Stimulated activated CD4-positive, alpha-beta T cell treated with anti-CD3 and anti-CD28 coated beads, Interleukin-1b, Interleukin-23, amount 100 ng/mL, for 1 hour (primary cell): ENCODE measurements at places on chromosomes 6 and 20.

- no peak for DNase-seq
Observed at GRCh38 chr6:97925504-97925903, 642.5 kb upstream of the MMS22L start.

DNA sequence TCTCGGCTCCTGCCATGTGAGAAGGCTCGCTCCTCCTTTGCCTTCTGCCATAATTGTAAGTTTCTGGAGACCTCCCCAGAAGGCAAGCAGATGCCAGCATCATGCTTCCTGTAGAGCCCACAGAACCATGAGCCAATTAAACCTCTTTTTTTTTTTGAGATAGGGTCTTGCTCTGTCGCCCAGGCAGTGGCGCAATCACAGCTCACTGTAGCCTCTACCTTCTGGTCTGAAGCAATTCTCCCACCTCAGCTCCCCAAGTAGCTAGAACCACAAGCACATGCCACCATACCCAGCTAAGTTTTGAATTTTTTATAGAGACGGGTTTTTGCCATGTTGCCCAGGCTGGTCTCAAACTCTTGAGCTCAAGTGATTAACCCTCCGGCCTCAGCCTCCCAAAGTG is 28.6 kb downstream of the RING1 start:
- DNase-seq, result no peak

DNA sequence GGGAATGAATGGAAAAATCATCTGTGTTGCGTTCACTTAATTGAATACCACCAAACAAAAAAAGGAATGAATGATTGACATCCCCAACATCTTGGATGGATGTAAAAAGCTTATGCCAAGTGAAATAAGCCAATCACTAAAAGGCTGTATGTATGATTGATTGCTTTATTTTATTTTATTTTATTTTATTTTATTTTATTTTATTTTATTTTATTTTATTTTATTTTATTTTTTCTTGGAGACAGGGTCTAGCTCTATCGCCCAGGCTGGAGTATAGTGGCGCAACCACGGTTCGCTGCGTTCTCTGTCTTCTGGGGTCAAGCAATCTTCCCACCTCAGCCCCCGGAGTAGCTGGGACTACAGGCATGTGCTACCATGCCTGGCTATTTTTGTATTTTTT is 263.3 kb downstream of the CDKAL1 start:
- no peak for DNase-seq

- no peak for DNase-seq
Observed at GRCh38 chr6:3473773-3474172, 16.9 kb upstream of the SLC22A23 start.

DNA sequence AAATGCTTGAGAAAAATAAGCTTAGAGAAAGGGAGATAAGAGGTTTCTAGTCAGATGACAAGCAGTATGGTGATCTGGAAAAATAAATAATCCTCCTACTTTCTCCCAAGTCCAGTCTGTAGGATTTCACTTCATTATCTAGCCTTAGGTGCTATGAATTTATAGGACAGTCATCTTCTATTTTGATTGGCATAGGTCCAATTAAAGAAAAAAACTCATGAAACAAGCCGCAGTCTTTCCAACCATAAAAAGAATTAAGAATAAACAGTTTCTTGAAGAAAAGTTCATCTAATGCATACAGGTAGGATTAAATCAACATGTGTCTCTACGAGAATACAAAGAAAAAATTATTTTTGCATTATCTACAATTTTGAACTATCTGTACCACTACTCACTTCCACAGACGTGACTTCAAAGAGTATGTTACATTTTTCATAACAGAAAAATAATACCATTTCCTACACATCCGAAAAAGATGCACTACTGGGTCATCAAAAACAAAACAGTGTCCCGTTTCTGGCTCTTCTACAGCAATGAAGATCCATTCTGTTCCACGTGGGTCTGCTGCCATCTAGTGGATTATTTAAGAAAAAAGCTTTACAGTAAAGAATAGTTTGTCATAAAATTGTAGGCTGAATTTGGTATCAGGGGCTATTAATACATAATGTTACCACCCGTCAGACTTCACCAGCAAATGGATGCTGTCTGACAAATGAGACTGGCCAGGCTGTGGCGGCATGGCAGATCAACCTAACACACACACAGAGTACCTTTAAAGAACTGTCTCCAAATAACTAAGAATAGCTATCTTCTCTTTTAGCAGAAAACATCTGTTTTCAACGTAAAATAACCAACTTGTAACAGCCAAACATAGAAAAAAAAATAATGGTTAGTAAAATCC is 28.9 kb downstream of the STX7 start:
- DNase-seq, result peak; percentile 4

DNA sequence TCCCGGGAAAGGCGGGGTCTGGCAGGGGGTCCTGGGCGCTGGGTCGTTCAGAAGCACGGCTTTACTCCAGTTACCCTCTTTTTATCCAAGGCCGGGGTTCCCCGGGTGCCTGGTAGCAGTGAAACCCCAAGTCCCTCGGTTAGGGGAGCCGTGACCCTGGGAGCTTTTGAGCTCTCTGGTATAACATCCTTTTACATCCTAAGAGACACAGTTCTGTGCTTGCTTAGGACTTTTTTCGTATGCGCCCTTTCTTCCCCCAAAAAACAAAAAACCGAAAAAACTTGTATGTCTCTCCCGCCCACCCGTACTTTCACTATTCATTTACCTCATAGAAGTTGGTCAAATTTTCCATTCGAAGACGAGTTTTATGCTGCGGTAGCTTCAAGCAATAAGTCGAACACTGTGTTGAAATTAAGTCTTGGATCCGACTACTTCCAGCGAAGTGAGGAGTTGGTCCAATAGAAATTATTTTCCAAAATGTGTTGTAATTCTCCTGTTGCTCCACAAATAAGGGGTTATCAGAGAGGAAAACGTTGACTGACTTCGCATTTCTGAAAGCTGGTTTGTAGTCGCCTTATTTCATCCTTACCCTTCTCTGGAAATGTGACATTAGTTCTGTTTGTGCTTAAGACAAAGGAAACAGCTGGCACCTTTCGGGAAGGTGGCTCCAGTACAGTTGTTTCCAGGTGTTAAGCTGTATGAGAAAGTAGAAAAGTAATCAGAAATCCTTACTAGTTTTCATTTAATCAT is 816 bp upstream of the MAN1A1 start:
- no peak for DNase-seq

- no peak for DNase-seq
Observed at GRCh38 chr6:12160326-12160725, 129.8 kb upstream of the EDN1 start.

DNA sequence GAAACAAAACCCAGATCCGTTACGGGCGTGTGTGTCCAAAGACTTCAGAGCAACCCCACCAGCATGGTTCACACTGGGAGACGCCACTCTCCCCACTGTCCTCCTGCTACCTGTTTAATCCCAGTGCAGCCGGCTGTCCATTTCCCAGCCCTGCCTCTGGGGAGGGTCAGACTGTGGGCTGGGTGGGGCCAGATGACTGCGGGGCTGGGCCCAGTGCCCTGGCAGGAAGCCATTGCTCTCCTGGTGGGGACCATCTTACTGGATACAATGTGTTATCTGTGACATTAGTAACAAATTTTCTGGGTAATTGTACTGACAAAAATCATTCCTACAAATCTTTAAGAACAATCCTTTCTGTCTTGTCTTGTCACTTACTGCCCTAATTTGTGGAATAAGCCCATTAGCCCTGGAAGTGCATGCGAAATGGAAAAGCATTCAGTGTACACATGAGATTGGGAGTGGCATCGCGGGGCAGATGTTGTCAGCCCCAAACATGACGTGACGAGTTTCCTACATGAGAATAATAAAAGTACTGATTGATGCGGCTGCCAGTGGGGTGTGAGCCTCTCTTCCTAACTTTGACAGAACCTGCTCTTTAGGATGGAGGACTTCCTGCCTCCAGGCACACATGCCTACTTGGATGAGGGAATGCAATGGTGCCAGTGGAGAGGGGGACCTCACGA is 37.9 kb upstream of the PCMTD2 start:
- DNase-seq, result no peak

- DNase-seq, result no peak
Observed at GRCh38 chr6:43846556-43846955, 76.5 kb downstream of the VEGFA start.

- DNase-seq, result peak; percentile 34
Observed at GRCh38 chr6:108541843-108542759, 18.6 kb upstream of the FOXO3 start.

- no peak for DNase-seq
Observed at GRCh38 chr6:37699887-37700619, 2.4 kb upstream of the MDGA1 start.

GRCh38 chr6:160358225-160359119 is 10.3 kb downstream of the SLC22A3 start:
- DNase-seq, result no peak

DNA sequence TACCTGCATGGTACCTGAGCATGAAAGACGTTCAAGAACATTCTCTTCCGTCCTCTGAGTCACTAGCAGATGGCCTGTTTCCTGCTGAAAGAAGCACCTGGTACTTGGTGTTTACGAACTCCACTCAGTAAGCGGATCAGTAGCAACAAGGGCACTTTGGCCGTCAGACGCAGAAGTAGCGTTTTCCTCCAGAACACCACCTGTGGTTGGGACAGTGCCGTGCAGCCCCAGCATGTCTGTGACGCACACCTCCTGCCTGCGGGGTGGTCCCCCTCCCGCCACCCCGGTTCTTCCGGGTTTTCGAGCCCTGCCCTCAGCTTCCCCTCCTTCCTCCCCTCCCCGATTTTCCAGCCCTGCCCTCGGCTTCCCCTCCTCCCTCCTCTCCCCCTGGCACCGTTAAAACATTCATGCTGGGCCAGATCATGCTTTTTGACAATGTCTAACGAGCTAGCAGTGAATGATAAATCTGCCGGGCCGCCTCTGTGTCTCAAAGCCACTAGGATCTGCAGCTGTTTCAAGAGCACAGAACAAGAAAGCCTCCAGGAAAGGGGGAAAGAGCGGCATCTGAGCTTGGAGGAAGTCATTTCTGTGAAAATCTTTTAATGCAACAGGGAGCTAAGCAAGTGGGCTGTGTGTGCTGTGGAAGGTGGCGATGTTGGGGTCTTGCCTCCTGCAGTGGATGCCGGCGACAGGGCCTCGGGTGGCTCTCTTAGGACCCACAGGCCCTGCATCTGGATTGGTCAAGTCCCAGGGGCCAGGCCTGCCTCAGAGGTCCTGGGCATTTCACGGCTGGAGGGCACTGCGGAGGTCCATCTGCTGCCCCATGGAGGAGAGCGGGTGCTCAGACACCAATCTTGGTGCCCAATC is 207.9 kb downstream of the ERMARD start:
- DNase-seq, result peak; percentile 39

- DNase-seq, result no peak
Observed at GRCh38 chr6:34834789-34835518, 43.1 kb downstream of the BLTP3A start.

- no peak for DNase-seq
Observed at GRCh38 chr6:98980819-98981218, 33.1 kb upstream of the FBXL4 start.

GRCh38 chr20:53085720-53086119 is 113.6 kb downstream of the TSHZ2 start:
- no peak for DNase-seq

DNA sequence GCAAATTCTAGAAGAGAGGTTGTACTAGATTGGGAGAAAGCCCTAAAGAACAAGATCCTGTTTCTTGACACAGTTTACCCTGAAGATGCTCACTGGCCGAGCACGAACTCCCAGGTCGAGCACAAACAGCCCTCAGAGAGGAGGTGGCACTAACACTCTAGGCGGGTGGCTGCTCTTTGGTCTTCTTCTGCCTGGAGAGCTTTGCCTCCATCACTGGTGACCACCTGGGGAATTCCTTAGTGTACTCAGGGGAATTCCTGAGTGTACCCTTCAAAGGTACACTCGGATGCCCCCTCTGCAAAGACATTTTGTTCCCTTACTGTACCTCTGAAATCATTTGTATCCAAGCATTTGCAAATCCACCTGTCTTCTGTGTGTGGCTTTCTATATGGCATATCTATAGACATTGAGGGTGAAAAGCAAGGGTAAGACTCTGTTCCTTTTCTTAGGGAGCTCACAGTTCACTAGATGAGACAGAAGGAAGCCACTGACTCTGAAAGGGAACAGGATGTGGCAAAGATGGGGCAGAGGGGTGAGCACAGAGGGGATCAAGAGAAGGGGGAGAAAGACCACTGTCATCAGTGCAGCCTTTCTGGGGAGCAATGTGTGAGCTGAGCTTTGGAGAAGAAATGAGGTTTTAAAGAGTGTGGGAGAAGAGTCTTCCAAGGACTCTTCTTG is 169.8 kb upstream of the PROKR2 start:
- no peak for DNase-seq

- no peak for DNase-seq
Observed at GRCh38 chr6:169854813-169855212, 103.4 kb downstream of the ERMARD start.

DNA sequence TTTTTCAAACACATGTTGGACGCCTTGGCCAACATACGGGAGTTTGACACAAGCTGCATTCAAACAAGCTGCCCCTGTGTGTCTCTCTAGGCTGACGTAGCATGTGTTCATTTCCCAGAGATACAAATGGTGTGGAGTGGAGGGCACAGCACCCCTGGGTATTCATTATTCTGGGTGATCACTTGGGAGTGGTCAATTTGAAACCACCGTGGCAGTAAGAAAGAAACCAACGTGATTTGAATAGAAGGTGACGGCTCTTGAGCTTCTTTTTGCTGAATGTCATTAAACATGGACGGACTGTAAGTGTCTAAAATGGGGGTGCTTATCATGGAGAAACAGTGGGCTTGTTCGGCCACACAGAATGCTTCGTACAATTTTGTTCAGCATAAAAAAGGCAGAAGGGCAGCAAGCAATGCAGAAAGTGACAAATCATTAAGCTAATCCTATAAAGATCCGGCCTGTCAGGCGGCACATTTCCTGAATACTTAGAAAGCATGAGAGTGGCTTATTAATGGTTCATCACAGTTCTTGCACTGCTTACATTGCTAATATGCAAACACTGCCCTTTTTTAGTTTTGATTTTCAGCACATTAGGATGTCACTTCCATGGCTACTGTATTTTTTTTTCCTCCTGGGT is 1261.9 kb upstream of the CITED2 start:
- no peak for DNase-seq

DNA sequence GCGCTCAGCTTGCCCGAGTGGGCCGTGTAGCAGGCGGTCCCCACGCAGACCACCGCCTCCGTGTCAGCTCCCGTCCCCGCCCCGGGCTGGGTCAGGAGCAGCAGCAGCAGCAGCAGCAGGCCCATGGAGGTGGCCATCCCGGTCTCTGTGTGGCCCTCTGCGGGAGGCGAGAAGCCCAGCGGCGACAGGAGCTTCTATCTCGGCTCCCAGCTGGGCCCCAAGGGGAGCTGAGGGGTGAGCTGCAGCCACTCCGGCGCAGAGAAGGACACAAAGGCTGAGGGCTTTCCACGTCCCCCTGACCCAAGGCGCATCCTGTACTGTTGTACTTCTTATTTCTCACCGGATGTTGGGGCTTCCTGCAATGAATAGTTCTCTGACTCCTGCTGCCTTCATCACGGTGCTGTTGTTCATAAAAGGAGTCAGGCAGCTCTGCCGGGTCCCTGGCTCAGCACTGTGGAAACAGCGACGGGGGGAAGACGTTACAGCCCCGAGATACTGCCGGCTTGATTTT is at the start of gene CD93:
TSS of gene CD93 (minus strand) at position 269 of the 511 bp plus-strand sequence. CDS start at position 137, 132 bp downstream.
- no peak for DNase-seq

- DNase-seq, result no peak
Observed at GRCh38 chr6:125764121-125764671, 14.8 kb downstream of the HEY2 start.
